ENCODE measurements at places on chromosomes 16 and 17.

- no peak for DNase-seq
These were observed 116.4 kb downstream of the SPAG9 start for GRCh38 chr17:51004249-51004648.

DNA sequence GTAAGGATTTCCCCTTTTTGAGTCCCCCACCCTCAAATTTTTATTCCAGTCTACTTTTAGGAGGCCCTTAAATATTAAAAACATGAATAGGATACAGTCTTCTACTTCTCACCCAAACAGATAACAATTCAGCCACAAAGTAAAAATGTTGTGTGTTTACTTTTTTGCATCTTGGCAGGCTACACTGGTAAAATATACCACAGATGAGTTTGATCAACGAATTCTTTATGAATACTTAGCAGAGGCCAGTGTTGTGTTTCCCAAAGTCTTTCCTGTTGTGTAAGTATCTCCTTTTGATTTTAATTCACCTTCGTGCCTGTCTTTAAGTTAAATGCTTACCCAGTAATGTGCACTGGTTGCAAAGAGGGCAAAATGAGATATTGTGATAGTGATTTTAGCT, 34.4 kb upstream of the RAB11FIP4 start:
- DNase-seq = no peak

GRCh38 chr17:27366437-27366836, 72.5 kb downstream of the WSB1 start:
- DNase-seq = no peak

GRCh38 chr16:813204-813915, 12.8 kb upstream of the GNG13 start:
- DNase-seq = peak; percentile 67

DNA sequence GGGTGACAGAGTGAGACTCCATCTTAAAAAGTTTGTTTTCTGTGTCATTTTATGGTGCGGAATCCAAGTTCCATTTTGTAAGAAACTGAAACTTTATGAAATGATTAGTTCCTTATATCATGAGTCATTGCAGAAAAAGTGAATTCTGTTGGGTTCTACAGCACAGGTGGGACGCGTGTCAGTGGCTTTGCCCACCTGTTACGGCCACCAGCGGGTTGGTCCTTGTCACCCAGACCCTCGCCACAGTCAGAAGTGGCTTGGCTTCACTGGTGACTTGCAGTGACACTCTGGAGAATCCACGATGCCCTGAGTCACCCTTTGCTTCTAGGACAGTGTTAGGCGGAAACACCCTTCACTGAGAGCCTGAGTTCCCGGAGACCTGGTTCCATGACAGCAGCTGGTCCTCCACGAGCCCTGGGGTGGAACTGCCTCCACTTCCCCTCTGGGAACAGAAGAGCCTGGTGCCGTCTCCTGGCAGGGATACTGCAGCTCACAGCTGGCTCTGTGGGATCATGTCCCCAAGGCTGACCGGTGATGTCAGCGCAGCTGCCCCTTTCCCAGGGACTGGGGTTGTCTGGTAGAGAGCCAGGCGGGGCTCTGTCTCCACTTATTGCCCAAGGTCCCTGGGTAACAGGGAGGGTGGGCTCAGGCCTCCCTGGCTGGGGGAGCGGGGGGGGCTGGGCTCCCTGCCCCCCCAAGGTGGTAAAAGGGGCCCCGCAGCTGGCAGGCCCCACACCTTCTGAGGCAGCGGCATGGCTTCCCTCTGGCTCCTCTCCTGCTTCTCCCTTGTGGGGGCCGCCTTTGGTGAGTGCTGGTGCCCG, at the start of gene CTRB1:
Gene CTRB1 (plus strand): TSS at position 733 of the 821 bp plus-strand sequence. CDS start 20 bp downstream, at position 753.
- no peak for DNase-seq

- no peak for DNase-seq
These were observed 17.4 kb downstream of the IRF8 start for GRCh38 chr16:85916141-85916890.

DNA sequence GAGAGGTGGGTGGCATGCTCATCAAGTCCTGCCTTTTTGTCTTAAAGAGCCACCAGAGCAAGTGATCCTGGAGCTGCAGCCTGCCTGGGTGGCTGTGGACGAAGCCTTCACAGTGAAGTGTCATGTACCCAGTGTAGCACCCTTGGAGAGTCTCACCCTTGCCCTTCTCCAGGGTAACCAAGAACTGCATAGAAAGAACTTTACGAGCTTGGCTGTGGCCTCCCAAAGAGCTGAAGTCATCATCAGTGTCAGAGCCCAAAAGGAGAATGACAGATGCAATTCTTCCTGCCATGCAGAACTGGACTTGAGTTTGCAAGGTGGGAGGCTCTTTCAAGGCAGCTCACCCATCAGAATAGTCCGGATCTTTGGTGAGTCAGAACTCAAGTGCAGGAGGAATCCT, 14.2 kb downstream of the CSH2 start:
- DNase-seq = no peak

GRCh38 chr17:21164216-21164615, 37.5 kb downstream of the DHRS7B start:
- no peak for DNase-seq

DNA sequence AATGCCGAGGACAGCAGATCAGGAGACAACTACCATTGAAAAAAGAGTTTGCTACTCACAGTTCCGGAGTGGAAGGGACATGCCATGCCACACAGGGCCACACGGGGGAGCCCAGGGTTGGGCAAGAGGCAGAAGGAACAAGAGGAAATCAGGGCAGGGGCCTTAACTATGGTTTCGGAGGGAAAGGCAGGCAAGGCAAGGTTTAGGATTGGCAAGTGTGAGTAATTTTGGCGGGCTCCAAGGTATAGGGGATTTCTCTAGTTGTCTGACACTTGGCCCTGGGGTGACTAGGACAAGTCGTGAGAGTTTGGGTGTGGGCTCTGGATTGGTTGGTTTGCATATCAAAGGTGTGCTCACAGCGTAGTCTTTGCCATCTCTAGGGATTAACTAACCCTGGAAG, 27.0 kb upstream of the NTN1 start:
- peak; percentile 16 for DNase-seq

DNA sequence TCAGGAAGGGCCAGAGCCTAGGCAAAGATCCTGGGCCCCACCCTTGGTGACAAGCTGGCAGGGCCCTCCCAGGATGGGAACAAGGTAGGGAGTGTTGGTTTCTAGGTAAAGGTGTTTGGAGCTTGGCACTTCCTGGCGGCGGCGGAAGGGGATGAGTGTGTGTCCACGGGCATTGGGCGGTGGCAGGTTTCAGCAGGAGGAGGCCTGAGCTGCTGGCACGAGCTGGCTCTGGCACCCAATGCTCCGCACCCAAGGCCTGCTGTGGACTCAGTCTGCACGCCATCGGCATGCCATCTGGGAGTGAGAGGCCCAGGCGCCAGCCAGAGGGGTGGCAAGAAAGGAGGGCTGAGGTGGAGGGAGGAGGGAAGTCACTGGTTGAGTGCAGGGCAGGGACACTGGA, 46.9 kb upstream of the TAC4 start:
- no peak for DNase-seq

GRCh38 chr17:28735242-28735722, 6.7 kb downstream of the NEK8 start:
- DNase-seq = no peak

- DNase-seq = peak; percentile 98
These were observed 41.6 kb downstream of the SNX11 start for GRCh38 chr17:48148854-48149786.

- DNase-seq = peak; percentile 47
These were observed 75.3 kb downstream of the KSR1 start for GRCh38 chr17:27531469-27531961.

- peak; percentile 42 for DNase-seq
These were observed 28.4 kb upstream of the RBFOX1 start for GRCh38 chr16:7304279-7304678.

DNA sequence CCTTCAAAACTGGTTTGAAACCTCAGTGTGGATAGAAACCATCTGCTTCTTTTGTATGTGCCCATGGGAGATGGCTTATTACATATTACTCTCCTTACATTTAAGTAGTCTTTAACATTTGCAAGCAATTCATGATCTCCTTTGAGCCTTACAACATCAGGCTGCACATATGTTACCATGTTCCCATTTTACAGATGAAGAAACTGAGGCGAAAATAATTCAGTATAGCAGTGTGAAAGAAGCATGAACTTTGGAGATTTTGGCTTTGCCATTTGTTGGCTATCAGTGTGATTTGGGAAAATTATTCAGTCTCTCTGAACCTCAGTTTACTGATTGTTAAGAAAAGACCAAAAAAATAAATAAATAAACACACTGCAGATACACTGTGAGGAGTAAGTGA, 15.7 kb downstream of the GNAO1 start:
- peak; percentile 61 for DNase-seq

DNA sequence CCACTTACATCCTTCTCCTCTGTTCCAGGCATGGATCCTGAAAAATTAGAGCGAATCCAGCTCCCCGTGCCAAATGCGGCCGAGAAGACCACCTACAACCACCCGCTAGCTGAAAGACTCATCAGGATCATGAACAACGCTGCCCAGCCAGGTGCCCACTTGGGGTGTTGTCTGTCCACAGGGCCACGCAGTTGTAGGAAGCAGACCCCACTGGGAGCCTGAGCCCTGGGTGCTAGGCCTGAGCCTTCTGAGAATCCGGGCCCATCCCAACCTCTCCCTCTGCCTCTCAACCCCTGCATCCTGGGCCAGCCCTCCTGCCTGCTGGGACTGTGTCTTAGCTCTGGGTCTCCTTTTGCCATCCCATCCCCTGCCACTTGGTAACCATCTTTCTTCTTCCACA, 95.4 kb downstream of the CLEC16A start:
- DNase-seq = no peak

Measured in NCI-H69 (cell line).